Fibroblast of skin of right biceps (primary cell): ENCODE measurements at places on chromosomes 1 and 21.

GRCh38 chr1:175758601-175759000 is 15.2 kb upstream of the TNR start:
- no peak for DNase-seq

DNA sequence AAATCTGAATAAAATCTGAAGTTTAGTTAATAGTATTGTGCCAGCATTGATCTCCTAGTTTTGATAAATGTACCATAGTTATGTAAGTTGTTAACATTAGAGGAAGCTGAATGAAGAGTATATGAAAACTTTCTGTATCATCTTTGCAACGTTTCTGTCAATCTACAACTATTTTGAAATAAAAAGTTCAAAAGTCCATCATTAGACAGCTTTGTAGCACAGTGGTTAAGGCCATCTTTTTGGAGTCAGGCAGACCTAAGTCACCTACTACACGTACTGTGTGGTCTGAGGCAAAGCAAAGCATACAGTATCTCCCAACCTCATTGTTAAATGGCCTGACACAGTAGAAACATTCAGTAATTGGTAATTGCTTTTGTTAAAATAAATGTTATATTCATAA is 47.9 kb upstream of the ATP1A1 start:
- DNase-seq = no peak

DNA sequence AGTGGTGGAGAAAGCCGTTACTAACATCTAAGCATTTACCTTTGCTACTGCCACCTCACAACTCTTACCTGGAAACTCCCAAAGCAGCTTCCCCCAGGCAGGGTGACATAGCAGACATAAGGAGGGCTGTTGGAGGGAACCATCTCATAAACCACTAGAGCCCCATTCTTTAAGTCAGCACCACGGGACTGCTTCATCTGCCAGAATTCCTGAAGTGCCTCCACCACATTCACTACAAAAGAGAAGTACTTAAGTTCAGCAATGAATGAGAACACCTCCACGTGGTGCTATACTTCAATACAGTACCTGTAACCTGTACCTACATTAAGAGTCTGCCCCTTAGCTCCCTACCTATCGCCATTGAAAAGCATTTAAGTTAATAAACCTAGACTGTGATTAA is 10.3 kb downstream of the LIX1L start:
- no peak for DNase-seq

DNA sequence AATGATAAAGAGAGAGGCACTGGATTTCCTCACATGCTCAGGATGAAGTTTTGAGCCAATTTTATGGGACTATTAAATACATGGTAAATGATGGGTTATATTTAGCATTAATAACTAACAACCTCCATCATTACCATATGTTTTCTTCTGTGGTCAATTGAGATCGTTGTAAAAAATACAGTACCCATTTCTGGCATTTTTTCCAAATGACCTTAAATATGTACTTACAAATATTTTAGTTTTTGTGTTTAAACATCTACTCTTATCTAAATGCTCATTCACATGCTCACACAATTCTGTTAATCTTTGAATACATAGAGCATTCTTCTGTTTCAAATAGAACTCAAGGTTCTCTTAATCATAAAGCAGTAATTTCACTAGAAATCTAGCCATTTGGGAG is 330.0 kb upstream of the BRINP3 start:
- DNase-seq = no peak

DNA sequence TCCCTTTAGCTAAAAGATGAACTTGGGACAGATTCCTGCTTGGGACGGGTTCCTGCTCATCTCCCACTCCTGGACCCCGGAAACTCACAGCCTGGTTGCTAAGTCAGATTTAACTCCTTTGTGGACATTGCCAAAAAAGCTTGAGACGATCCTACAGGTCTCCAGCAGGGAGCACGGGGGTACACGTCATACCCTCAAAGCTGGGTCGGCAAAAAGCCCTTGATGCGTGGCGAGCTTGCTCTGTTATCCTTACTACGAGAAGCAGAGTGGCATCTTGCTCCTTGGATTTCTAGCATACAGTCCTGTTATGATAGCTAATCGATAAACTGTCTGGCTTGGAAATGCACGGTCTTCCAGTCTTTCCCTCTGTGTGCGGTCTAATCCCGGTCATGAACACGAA is 60.8 kb upstream of the KRTAP19-8 start:
- no peak for DNase-seq

DNA sequence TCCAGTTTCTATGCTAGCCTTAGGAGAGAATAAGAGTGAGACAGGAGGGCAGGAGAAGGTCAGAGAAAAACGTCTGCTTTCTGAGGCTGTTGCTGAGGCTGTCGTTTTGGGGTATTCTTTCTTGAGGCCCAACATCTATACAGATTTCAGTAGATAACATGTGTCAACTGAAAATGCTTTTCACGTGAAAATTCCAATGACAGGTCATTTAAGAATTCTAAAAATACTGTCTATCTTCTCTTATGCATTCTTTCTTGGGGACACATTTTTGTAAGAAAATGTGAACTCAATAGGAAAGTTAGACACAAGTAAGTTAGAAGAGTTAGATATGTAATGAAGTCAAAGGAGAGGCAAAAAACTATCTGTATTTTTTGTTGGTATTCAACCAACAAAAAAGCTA is 150.8 kb downstream of the TGFB2 start:
- peak; percentile 50 for DNase-seq

GRCh38 chr1:33635336-33636012 is 163.0 kb downstream of the ZSCAN20 start:
- no peak for DNase-seq
